Karpas-422 (cell line): ENCODE measurements at places on chromosomes 12 and 14. TPM values are rescaled to one million over a fixed set of nuclear protein-coding genes. Genes with fewer than 3 reads are reported as not detected.

FAM186B gene
- 1.1 TPM in 1 of 2 replicates, not detected in the other for total RNA-seq

KRT77 gene
- total RNA-seq, result not detected in 2 replicates

FIGNL2 gene
- total RNA-seq, result not detected in 2 replicates

KRT8 gene
- total RNA-seq, result not detected in 2 replicates

TEX52 gene
- total RNA-seq, result not detected in 2 replicates

UBR7 gene
- total RNA-seq, result 41.0 and 74.8 TPM in 2 replicates

TAS2R14 gene
- total RNA-seq, result 3.9 and 12.6 TPM in 2 replicates

SLC25A47 gene
- total RNA-seq, result not detected in 2 replicates

GNG2 gene
- 212 and 351 TPM in 2 replicates for total RNA-seq

GYS2 gene
- total RNA-seq, result not detected in 2 replicates

TMEM253 gene
- not detected in 2 replicates for total RNA-seq

CAPZA3 gene
- total RNA-seq, result not detected in 2 replicates

KRT75 gene
- not detected in 2 replicates for total RNA-seq

PMCH gene
- total RNA-seq, result not detected in 2 replicates

RNF31 gene
- 82.0 and 153 TPM in 2 replicates for total RNA-seq

KLRG1 gene
- 9.1 and 34.7 TPM in 2 replicates for total RNA-seq

MIP gene
- not detected in 2 replicates for total RNA-seq

SLC17A8 gene
- total RNA-seq, result 0.15 TPM in 1 of 2 replicates, not detected in the other

SAMD15 gene
- 2.2 and 3.3 TPM in 2 replicates for total RNA-seq

PGF gene
- total RNA-seq, result 3.5 and 8.3 TPM in 2 replicates

GPR135 gene
- total RNA-seq, result 6.7 and 13.1 TPM in 2 replicates

PLEKHH1 gene
- 0.83 and 3.7 TPM in 2 replicates for total RNA-seq

FAM222A gene
- total RNA-seq, result 0.11 and 0.94 TPM in 2 replicates

PLCZ1 gene
- not detected in 2 replicates for total RNA-seq

GPR162 gene
- total RNA-seq, result not detected in 2 replicates

CBLN3 gene
- 1.1 and 3.6 TPM in 2 replicates for total RNA-seq

KLRC2 gene
- total RNA-seq, result not detected in 2 replicates

PYGL gene
- not detected in 2 replicates for total RNA-seq

ATP23 gene
- 13.1 and 36.3 TPM in 2 replicates for total RNA-seq

CDK17 gene
- 35.6 and 71.2 TPM in 2 replicates for total RNA-seq

RAB15 gene
- total RNA-seq, result 0.83 and 1.2 TPM in 2 replicates

OS9 gene
- total RNA-seq, result 72.6 and 120 TPM in 2 replicates

OVCH1 gene
- total RNA-seq, result not detected in 2 replicates

TOMM20L gene
- 1.8 TPM in 1 of 2 replicates, not detected in the other for total RNA-seq

FAIM2 gene
- total RNA-seq, result 27.4 and 49.8 TPM in 2 replicates

NEUROD4 gene
- total RNA-seq, result not detected in 2 replicates

ST8SIA1 gene
- total RNA-seq, result 4.6 TPM in 1 of 2 replicates, not detected in the other

ANKS1B gene
- total RNA-seq, result 13.3 and 23.4 TPM in 2 replicates

BIN2 gene
- 5.5 and 10.0 TPM in 2 replicates for total RNA-seq

TAS2R8 gene
- total RNA-seq, result 0.52 TPM in 1 of 2 replicates, not detected in the other

ARG2 gene
- 6.0 and 17.7 TPM in 2 replicates for total RNA-seq

POTEM gene
- total RNA-seq, result not detected in 2 replicates

SOAT2 gene
- not detected in 2 replicates for total RNA-seq

PTCSC3 gene
- not detected in 2 replicates for total RNA-seq

NTF3 gene
- not detected in 2 replicates for total RNA-seq

TSPAN19 gene
- total RNA-seq, result not detected in 2 replicates

TBX3 gene
- not detected in 2 replicates for total RNA-seq

CELA1 gene
- total RNA-seq, result not detected in 2 replicates
